ENCODE measurements at places on chromosomes 11 and 22.

- no peak for DNase-seq
Observed at GRCh38 chr11:41281131-41281742, 178.2 kb downstream of the LRRC4C start.

- no peak for DNase-seq
Observed at GRCh38 chr22:25197340-25197739, 2.3 kb upstream of the CRYBB3 start.

DNA sequence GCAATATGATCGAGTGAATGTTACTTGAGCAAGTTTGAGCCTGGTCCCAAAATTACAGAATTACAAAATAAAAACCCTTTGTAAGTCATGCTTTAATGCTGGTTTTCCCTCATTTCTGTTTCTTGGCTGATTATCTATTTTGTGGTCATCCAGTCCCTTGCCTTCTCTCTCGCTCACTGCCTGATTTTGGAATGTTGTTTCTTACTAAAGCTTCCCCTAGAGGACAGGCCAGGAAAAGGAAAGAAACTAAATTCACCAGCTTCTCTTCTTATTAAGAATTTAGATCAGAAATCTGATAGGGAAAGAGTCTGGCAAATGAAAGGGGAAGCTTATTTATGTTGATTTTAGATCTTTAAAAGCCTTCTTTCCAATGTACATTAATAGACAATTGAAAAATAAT lies 16.6 kb upstream of the BDNF start:
- no peak for DNase-seq

GRCh38 chr22:33209930-33210784 lies 152.0 kb upstream of the SYN3 start:
- peak; percentile 15 for DNase-seq

- DNase-seq, result no peak
Observed at GRCh38 chr11:1570896-1571759, 943 bp downstream of the DUSP8 start.

- no peak for DNase-seq
Observed at GRCh38 chr22:42131562-42131961, 952 bp upstream of the CYP2D6 start.

DNA sequence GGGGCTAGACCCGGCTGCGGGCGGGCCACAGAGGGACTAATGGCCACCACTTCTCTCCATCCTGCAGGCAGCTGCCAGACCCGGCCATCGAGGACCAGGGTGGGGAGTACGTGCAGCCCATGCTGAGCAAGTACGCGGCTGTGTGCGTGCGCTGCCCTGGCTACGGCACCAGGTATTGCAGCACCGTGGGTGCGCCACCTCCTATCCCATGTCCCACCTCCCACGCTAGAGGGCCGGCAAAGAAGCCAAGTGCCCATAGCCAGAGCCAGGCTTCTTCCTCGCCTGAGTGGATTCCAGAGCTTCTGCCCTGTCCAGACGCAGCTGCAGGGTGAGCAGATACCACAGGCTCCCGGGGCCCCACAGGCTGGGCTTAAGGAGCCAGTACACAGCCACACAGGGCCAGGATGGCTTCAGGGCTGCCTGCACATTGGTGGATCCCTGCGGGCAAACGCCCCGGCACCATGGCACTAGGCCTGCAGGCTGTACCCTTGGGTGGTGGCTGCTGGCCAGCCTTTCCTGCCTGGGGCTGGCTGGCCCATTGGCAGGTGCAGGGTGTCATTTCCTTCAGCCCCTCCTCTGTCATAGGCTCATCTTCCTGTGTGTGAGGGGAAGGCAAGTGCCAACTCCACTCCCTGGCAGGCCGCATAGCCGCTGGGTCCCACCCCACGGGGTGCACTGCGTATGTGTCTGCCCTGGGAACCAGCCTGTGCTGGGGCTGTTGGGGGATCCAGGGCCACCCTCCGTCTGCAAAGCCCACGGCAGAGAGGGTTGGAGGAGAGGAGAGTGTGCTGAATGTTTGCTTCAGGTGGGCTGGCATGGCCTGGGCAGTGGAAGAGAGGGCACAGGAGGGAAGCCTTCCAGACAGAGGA lies 16.5 kb upstream of the DGCR8 start:
- no peak for DNase-seq

DNA sequence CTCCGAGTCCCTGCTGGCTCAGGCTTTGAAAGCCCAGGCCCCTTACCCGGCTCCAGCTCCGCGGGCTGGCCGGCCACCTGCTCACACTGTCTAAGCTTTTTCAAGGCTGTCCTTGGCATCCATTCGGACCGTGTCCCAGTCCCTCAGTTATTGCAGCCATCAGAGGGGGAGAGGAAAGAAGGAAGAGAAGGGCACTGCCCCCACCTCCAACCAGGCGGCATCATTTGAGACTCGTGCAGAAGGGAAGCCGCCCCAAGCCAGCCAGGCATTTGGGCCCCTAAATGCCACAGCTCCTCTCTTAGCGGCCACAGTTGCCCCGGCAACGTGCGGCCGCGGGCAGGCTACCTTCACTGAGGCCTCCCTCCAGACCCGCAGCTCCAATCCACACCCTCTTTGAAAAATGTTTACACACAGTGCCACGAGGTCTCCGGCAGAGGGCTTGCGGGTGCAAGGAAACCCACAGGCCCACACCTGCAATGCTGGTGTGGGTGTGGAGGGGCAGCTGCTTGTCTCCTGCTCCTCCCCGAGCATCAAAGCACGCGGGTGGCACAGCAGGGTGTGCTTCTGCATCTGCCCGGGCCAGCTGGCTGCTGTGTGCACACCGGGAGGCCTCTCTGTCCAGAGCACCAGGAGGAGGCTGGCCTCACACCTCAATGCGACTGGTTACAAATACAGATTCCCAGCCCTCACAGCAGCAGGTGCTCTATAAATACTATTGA lies 124.4 kb downstream of the CTTN start:
- no peak for DNase-seq

DNA sequence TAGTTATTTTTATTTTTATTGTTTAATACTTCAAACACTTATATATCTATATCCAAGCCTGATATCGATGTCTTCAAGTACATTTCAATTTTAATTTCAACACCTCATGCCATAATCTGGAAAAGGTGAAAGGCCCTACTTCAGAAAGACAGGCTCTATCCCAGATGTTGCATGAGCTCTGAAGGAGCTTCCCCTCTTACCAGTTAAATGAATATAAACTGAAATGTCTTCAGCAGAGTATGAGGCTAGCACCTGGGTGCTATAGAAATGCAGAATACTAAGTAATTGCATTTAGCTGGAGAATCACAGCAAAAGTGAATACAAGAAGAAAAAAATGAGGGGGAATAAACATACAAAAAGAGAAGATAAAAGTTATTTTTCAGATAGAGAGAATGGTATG lies 11.5 kb upstream of the GRIA4 start:
- no peak for DNase-seq

DNA sequence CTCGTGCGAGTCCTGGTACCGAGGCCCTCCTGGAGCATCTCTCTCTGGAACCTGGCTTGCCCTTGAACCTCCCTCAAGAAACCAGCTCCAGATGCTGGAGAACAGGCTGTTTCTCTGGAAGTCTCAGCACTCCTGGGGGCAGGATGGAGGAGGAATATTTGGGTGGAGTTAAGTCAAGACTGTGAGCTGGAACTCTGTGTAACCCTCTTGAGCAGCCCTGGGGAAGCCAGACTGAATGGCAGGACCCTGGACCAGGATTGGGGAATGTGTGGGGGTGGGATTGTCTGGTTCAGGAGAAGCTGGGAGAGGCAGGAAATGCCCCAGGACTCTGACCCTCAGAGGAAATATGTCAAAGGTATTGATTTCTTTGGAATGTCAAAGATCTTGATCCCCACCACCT lies 7.7 kb downstream of the CREB3L1 start:
- DNase-seq, result no peak

DNA sequence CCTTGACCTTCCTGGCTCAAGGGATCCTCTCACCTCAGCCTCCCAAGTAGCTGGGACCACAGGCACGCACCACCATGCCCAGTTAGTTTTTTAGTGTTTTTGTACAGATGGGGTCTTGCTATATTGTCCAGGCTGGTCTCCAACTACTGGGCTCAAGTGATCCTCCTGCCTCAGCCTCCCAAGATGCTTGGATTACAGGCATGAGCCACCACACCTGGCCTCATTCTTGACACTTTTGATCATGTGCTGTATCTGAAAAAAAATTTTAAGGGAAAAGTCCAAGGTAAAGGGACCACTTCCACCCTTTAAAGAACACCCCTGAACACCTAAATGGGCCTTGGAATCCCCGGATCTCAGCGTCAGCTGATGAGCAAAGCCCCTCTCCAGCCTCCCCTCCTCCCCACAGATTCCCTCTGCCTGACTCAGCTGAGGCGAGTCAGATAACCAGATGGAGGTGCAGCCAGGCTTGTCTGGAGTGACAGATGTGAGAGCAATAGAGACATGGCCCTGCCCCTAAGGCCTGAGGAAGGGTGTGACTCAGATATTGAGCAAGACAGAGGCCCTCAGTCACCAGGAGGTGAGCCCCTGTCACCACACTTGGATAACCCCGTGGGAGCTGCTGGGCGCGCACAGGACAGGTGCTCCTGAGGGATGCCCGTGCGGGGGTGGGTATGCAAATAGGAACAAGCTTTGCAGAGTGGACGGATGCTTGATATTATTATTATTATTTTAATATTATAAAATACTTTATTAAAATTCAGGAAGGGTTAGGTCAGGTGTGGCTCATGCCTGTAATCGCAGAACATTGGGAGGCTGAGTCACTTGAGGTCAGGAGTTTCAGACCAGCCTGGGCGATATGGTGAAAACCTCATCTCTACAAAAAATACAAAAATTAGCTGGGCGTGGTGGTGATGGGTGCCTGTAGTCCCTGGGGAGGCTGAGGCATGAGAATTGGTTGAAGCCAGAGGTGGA lies 5.0 kb upstream of the CCDC88B start:
- peak; percentile 98 for DNase-seq

DNA sequence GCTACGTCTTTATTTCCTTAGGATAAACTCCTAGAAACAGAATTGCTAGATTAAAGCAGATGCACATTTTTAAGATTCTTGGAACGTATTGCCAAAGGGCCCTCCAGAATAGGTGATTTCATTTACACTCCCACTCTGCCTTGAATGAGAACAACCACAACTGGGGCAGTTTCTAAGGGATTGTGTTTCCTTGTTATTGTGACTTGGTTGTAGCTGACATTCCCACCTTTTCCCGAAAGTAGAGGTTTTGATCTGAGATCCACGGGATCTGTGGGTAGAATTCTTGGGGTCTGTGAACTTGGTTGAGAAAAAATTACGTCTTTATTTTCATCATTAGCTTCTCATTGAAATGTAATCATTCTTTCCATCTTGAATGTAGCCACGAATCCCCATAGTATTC lies 21.5 kb downstream of the LRRC32 start:
- no peak for DNase-seq

GRCh38 chr11:75184757-75185425 lies 34.0 kb downstream of the SLCO2B1 start:
- no peak for DNase-seq

DNA sequence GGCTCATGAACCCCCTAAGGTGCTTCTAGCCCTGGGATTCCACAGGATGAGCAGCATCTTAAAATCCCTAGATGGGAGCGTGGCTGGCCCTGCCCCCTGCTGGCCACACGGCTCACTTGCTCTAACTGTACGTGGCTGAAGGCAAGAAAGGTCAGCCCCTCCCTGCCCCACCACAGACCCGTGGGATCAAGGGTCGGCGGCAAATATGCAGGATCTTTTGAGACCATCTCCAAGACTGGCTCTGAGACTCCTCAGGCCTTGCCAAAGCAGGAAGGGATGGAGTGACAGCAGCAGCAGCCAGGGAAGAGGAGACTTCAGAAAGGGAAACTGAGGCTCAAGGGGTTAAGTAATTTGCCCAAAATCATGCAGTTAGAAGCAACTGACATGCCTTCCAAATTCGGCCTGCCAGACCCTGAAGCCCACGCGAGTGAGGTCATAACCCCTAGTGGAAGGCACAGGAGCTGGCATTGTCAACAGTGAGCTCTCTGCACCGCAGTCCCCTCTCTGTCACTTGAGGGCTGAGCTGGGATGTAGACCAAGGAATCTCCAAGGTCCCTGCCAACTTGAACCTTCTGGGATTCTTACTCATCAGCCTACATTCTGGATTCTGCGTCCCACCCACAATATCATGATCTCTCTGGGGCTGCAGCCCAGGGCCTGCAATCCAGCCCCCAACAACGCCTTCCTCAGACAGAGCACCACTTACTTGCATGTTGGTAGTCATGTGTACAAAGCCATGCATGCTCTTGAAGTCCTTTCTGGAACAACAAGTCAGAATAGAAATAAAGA lies 31.4 kb downstream of the CREB3L1 start:
- peak; percentile 83 for DNase-seq

GRCh38 chr11:43359422-43359818 lies 700 bp downstream of the TTC17 start:
- DNase-seq, result no peak

- DNase-seq, result no peak
Observed at GRCh38 chr11:111447112-111447471, 65.1 kb downstream of the BTG4 start.

- DNase-seq, result no peak
Observed at GRCh38 chr11:108786281-108786990, 121.6 kb downstream of the DDX10 start.

DNA sequence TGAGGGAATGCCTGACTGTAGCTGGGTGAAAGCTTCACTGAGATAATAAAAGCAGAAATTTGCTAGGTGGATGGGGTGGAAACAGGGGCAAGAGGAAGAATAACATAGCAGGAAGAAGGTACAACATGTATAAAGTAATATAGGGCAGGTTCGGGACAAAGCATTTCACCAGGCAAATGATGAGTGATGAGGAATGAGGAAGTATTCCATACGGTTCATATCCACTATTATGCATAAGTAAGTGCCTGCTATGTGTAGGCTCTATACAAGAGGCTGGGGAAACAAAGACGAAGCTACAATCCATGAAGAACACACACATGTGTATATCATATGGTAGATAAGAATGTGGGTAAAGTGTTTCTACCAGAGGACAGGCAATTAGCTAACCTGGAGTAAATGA lies 7.9 kb downstream of the NDUFC2 start:
- no peak for DNase-seq

- DNase-seq, result no peak
Observed at GRCh38 chr11:23453522-23453921, 593.2 kb upstream of the CCDC179 start.

DNA sequence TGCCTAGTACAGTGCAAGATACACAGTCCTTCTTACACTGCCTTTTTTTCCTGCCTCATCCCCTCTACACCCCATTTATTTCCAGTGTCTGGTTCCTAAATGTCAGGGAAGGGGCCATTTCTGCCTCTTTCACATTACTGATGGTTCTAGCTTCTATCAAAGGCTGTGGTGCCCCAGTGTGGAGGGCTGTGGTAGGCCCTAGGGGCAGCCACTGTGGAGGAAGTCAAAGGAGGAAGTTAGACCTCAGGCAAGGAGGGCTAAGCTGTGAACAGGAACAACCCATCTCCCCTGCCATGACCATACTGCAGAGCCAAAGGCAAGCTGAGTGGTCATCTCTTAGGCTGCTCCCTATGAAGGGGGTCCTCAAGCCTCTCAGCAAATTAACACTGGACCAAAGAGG lies 81.9 kb upstream of the CRTAM start:
- no peak for DNase-seq

Data from K562 (cell line).